NK-92 treated with Interleukin-12 subunit alpha and Interleukin-12 subunit beta, amount 100 ng/mL, for 24 hours (cell line): ENCODE measurements at places on chromosomes 2 and 18.

DNA sequence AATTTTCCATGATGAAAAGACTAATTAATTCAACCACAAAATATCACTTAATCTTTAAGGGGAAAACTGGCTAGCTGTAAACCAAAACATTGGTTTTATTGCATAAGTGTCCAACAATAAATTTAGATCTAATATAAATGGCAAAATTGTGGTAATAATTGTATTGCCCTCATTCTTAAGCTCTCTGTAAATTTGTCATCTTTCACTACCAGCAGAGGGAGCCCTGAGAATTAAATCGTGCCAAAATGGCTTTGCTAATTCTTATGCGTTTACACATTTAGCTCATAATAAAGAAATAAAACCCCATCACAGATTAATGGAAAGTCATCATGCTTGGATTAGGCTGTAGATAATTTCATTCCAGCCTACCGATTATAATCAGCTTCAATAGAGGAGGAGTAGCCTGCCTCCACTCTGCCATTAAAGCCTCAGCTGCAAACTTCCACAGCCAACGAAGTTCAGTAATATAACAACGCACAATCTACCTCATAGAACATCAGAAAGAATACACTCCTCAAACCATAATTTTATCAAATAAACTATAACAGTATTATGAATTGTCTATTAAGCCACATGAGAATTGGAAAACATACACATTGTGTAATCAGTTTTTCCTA, 70.0 kb upstream of the ATP5MC3 start:
- DNase-seq, result no peak

DNA sequence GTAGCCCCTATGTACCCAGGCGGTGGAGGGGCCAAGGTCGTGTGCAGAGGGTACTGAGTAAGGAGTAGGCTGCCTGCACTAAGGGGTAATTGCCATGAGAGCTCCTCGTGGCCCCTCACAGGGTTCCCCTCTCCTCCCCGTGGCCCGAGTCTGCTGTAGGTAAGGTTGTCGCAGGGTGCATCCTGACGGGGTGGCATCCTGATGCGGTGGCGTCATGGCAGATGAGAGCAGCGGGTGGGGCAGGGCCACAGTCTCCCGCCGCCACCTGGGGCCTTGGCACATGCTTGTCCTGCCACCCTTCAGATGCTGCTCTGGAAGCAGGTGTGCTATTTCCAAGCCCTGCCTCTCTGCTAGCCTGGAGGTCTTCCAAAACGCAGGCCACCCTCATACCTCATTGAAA, 89.7 kb downstream of the EIPR1 start:
- DNase-seq, result no peak

GRCh38 chr2:97348265-97348664, 235.3 kb downstream of the ANKRD36 start:
- no peak for DNase-seq

- no peak for DNase-seq
These were observed 682 bp upstream of the LNPK start for GRCh38 chr2:176002688-176003210.

GRCh38 chr2:126539101-126539500, 116.9 kb upstream of the GYPC start:
- no peak for DNase-seq

GRCh38 chr2:41936771-41937463, 110.9 kb upstream of the PKDCC start:
- no peak for DNase-seq

DNA sequence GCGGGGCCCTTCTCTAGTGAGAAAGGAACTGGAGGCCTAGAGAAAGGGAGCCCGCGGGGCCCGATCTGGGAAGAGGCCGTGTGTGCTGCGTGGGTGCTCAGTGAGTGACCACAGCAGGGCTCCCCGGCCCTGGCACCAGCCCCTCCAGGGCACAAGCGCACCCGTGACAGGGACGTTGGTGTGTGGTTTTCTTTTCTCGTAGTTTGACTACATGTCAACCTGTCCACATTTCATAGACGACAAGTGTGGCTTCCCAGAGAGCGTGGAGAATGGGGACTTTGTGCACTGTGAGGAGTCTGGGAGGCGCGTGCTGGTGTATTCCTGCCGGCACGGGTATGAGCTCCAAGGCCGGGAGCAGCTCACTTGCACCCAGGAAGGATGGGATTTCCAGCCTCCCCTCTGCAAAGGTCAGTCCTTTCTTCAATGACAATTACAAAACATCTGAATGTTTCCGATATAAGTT, 83.1 kb downstream of the TPO start:
- DNase-seq, result no peak

DNA sequence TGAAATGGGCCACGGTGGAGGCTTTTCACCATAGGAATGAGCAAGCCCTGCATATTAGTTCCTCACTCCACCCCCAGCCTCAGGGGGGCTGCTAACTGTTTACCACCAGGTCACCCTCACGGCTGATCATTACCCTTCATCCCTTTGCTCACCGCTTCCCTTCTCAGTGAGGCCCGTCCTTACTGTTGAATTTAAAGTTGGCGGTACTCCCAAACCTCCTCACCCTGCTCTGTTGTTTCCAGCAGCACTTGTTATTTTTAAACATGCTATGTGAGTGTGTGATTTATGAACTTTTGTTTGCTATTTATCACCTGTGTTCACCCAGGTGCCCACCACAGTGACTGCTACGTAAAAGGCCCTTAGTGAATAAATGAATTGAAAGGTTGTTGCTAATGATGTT, 243.6 kb downstream of the ZNF407 start:
- DNase-seq, result no peak

DNA sequence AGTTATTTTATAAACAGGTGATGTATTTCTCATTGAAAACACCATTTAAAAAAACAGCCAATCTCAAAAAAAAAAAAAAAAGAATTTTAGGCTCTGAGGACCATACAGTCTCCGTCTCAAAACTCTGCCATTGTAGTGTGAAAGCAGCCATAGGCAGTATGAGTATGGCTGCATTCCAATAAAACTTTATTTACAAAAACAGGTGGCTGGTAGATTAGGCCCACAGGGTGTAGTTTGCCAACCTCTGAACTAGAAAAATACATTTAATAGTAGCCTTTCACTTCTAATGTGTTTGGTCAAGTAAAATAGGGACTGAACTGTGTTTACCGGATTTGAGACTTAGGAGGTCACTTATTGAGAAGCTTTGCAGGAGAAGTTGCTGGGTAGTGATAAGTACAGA, 19.2 kb downstream of the RMDN2 start:
- DNase-seq, result no peak

- no peak for DNase-seq
These were observed 11.1 kb upstream of the SLC4A10 start for GRCh38 chr2:161613161-161613560.

- DNase-seq, result no peak
These were observed 84.5 kb upstream of the TAF1B start for GRCh38 chr2:9758741-9759140.

DNA sequence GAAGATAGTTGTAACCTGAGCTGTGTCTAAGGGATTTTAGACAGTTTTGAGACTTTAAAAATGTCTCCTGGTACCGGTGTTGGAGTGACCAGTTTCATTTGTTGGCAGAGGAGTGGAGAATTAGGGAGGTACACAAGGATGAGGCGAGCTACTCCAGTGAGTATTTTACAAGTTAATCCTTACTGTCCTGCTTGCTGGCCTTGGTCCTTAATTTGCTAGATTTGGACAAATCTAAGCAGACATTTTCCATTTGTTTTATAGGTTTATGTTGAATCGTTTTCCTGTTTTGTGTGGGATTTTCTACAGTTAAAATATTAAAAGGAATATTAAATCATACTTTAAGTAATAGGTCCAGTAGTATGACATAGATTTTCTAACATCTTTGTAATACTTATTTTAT, 101.8 kb downstream of the ZNF407 start:
- no peak for DNase-seq
